Tongue (tissue), 3 donors: ENCODE measurements at places on chromosomes 2 and 18. TPM values are rescaled to one million over a fixed set of nuclear protein-coding genes. Genes with fewer than 3 reads are reported as not detected.

CKAP2L gene
- total RNA-seq, result 35.3 TPM

GPR75 gene
- 0.92 TPM for total RNA-seq

IL36B gene
- not detected for total RNA-seq

SERPINB12 gene
- 2.6 TPM for total RNA-seq

COLEC11 gene
- 0.92 TPM for total RNA-seq

MROH2A gene
- total RNA-seq, result 2.5 TPM

DLX1 gene
- total RNA-seq, result 2.4 TPM

C2orf72 gene
- 3.5 TPM for total RNA-seq

RNF144A gene
- total RNA-seq, result 25.5 TPM

LRATD1 gene
- total RNA-seq, result 12.9 TPM

NIFK gene
- total RNA-seq, result 54.8 TPM

PTPRN gene
- 0.31 TPM for total RNA-seq

RTP5 gene
- total RNA-seq, result not detected

TDRD15 gene
- total RNA-seq, result not detected

SKOR2 gene
- not detected for total RNA-seq

IL1RL2 gene
- total RNA-seq, result 2.8 TPM

CHRNA1 gene
- total RNA-seq, result 47.4 TPM

EGR4 gene
- total RNA-seq, result not detected

ST8SIA3 gene
- 0.10 TPM for total RNA-seq

SCN2A gene
- 0.31 TPM for total RNA-seq

CAVIN2 gene
- total RNA-seq, result 75.5 TPM

POLR1A gene
- 19.8 TPM for total RNA-seq

C1GALT1C1L gene
- total RNA-seq, result not detected
